ENCODE measurements at places on chromosomes 1 and 21. TPM values are rescaled to one million over a fixed set of nuclear protein-coding genes. Genes with fewer than 3 reads are reported as not detected.

Gene TFF1
- not detected for total RNA-seq

Gene TMEM269
- total RNA-seq = not detected

Gene TAS1R1
- not detected for total RNA-seq

DNA sequence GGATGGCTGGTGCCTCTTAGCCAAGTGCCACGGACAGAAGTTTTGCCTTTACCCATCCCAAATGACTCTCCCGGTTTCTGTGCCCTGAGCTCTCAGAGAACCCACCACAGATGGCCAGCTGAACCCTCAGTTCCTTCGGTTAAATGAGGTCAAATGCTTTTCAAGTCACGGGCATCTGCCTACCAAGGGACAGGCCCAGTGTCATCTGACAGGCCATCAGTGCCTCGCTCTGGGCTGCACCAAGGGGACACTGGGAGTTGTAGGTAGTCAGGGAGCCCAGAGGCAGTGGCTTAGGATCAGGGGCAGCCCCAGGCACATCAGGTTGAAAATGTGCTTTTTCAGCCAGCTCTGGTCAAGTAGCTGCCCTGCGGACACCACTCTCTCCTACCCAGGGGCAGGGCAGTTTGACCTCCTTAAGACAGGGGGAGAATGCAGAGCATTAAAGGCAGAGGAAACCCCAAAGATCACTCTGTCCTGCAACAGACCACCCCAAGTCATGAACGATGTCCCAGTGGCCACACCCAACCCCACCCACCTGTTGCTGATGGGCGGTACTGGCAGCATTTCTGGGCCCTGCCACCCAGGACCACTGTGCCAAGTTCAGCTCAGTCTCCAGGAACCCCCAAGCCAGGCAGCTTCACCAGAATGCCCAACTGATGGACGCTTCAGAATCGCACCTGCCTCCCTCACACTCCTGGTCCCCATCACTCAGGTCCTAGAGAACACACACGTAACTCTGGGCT lies 60.7 kb downstream of the CASZ1 start:
- DNase-seq = no peak

DNA sequence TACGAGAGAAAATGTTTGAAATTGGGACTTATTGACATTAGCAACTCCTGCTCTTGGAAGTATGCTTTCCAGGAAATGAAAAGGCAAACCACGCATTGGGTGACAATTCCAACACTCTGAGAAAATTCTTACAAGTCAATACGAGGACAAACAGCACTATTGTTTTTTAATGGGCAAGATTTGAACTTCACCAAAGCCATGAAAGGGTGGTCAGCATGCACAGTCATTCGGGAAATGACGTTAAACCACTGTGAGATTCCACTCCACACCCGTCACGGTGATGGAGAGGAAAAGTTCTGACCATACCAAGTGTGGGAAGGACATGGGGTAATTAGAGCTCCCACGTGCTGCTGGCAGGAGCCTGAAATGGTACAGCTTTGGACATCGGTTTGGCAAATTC lies 12.2 kb upstream of the PRXL2B start:
- DNase-seq = no peak

DNA sequence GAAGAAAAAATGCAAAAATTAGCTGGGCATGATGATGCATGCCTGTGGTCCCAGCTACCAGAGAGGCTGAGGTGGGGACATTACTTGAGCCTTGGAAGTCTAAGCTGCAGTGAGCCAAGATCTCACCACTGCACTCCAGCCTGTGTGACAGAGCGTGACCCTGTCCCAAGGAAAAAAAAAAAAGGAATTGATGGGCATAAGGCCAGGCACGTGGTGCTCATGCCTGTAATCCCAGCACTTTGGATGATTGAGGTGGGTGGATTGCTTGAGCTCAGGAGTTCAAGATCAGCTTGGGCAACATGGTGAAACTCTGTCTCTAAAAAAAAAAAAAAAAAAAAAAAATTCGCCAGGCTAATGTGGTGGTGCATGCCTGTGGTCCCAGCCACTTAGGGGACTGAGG lies 55.8 kb upstream of the ATP2B4 start:
- peak; percentile 61 for DNase-seq

DNA sequence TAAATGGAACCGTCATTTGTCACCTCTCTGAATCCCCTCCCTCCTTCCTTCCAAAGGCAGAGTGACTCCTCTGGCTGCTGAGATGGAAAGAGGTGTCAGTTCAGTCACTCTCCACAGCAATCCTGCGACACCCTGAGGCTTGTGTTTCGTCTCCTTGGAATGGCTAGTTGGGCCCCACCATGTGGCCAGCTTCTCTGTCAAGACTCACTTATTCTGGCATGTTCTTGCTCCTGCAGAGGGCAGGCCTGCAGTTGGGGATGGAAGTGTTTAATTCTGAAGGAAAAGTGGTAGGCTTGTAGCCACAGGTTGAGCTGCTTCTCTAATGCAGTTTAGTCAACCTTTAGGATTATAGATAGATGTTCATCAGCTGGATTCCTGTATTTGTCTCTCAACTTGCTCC lies 149.6 kb downstream of the LMO4 start:
- no peak for DNase-seq

DNA sequence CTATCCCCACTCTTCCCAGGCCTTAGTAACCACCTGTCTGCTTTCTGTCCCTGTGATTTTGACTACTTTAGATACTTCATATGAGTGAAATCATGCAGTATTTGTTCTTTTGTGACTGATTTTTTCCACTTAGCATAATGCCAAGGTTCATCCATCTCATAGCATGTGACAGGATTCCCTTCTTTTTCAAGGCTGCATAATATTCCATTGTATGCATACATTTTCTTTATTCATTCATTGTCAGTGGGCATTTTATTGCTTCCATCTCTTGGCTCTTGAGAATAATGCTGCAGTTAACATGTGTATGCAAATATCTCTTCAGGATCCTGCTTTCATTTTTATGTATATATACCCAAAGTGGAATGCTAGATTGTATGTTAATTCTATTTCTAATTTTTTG lies 56.4 kb downstream of the AGL start:
- DNase-seq = no peak

GRCh38 chr1:46173361-46173856 lies 1.5 kb upstream of the TSPAN1 start:
- no peak for DNase-seq

DNA sequence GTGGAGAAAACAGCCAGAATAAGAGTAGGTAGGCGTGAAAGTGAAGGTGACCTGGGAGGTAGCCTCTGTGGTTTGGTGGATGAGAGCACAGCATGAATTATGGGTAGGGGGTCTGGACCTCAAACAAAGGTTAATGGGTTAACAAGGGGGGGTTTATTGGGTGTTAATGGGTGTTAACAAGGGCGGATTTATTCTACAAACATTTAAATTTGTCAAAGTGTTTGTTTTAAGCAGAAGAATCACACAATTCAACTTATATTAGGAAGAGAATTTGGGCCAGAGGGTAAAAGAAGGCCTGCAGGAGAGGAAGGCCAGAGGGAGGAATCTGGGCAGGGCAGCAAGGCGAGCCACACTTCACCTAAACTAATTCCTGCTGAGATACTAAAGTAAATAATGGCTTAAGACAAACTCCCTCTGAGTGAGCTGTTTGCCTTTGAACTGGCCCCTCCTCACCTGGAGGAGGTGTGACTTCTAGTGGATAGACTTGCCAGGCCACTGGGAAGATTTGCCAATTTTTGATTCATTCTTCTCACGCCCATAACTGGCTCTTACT lies 191.7 kb downstream of the GIPC2 start:
- DNase-seq = no peak

GRCh38 chr1:40096646-40096976 lies 441 bp downstream of the PPT1 start:
- DNase-seq = no peak
